ENCODE measurements at places on chromosomes 5 and 9.

- peak; percentile 53 for DNase-seq
These were observed 209.0 kb downstream of the SEC61B start for GRCh38 chr9:99431103-99431502.

- DNase-seq = no peak
These were observed 45.6 kb downstream of the VCAN start for GRCh38 chr5:83517072-83517687.

DNA sequence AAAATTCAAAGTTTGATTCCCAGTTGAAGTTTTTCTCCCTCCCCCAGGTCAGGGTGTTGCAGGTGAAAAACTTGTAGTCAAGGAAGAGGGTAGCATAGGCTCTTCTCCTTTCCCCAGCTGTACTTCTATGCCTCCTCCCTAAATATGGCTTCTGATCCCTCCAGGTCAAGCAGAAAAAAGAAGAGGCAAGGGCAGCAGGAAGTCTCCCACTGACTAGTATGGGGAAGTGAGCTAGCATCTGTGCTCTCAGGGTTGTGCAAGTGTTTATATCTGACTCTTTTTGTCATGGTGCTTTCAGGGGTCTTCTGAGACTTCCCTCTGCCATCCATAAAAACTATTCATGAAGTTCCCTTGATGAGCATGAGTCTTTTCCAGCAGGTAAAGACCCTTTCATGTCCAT, 76.0 kb downstream of the ATPSCKMT start:
- DNase-seq = no peak

- peak; percentile 22 for DNase-seq
These were observed 16.9 kb downstream of the SHISAL2B start for GRCh38 chr5:64707191-64707590.

- no peak for DNase-seq
These were observed 37.0 kb upstream of the CDC42SE2 start for GRCh38 chr5:131226899-131227298.

All from kidney tubule cell (primary cell).